Mammary epithelial cell (primary cell): ENCODE measurements at places on chromosomes 11 and 22. TPM values are rescaled to one million over a fixed set of nuclear protein-coding genes. Genes with fewer than 3 reads are reported as not detected.
A peak's percentile ranks its signal among the peaks of the same experiment; 100 is the strongest.

The JAML gene
- total RNA-seq = not detected

The OMP gene
- not detected for total RNA-seq

The TMPRSS4 gene
- total RNA-seq = 0.67 TPM

The SEC14L6 gene
- 0.33 TPM for total RNA-seq

The CYTH4 gene
- 1.1 TPM in 1 of 2 replicates, not detected in the other for total RNA-seq

The CDHR5 gene
- total RNA-seq = not detected

The OR52I2 gene
- not detected in 2 replicates for total RNA-seq

- no peak for DNase-seq
Measured at GRCh38 chr11:132623511-132623910, 908.8 kb downstream of the OPCML start.

- peak; percentile 65 for DNase-seq
Measured at GRCh38 chr11:59822989-59823566, 12.5 kb upstream of the MRPL16 start.

DNA sequence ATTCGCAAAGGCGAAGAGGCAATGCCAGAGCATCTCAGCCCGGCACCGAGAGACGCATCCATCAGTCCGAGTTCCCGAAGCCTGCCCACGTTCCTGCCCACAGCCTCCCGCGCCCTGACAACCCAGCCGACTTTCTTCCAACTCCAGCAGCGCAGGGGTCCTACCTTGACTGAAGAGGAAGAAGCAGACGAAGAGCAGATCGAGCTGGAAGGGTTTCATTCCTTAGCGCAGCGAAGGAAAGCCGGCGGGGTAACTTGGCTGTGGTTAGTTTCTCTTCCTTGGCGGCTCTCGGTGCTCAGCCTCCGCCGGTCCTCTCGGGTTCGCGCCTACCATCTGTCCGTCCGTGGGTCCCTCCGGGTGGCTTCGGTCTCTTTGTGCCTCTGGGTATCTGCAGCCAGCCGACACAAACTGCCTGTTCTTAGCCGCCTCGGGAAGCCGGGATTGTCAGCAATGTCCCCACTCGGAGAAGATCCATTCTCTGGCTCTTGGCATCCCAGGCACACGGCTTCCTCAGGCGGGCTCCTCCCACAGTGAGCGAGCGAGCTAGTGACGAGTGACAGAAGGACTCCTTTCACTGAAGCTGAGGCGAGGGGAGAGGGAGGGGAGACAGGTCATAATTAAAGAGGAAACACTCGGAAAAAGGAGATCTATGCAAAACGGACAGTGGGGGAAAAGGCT lies at the start of gene KIRREL3:
Gene KIRREL3 (minus strand): TSS at position 480 of the 678 bp plus-strand sequence.
- peak; percentile 12 for DNase-seq

DNA sequence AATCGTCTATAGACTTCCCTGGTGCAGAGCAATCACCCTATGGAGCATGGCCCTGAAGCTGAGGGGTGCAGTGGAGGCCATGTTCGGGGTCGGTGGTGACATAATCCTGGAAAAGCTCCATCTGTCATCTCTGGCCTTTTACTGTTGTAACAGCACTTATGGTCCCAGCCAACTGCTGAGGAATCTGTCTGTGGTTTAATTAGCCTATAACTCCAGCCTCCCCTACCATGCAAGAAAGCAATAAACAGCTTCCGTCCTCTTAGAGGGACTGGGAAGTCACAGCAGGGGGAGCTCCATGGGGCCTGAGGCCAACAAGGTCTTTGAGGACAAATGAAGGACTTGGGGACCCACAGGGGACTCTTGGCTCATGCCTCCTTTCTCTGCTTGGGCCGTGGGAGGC lies 159.1 kb upstream of the NECTIN1 start:
- no peak for DNase-seq

GRCh38 chr11:19880088-19880345 lies 167.4 kb downstream of the NAV2 start:
- DNase-seq = no peak

GRCh38 chr22:20428496-20429253 lies 8.9 kb downstream of the SCARF2 start:
- no peak for DNase-seq

DNA sequence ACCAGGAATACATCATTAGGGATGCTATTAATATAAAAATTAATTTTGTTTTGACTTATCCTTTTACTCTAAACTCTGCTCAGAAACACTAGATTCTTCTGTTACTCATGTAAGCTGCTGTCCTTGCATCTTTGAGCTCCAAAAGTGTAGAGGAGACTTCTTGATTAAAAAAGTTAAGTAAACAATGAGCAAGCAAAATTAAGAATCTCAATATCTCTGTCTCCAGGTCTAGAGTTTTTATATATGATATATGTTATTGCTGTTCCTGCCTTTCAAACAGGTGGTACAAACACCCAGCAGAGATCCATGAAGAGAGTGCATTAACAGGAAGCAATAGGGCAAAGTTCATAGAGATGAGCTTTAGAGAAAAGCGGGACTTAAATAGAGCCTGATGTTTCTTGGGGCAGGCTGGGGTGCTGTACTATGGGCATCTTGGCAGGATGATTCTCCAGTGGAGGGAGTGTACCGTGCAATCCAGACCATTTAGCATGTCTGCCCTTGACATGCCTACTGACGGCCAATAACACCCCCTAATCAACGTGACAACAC lies 6.9 kb downstream of the MAPK1 start:
- DNase-seq = no peak

DNA sequence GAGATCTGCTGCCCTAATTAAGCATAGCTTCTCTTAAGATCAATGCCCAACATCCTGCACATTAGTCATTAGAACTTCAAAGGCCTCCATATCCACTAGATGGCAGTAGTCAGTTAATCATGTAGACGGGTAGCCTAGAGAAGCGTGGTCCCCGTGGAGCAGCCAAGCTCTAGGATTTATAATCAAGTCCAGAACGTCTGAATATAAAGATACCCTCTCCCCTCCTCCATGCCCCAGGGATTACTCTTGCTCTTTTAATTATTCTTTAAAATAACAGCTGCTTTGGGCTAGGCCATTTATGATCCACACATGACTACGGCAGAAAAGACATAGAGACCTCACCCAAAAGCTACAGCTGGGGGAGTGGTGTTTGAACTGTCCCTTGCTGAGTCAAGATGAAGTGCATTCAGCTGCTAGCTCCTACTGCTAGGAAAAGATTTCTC lies 327.6 kb upstream of the PLET1 start:
- DNase-seq = peak; percentile 74

GRCh38 chr11:12770966-12771597 lies 96.9 kb downstream of the TEAD1 start:
- peak; percentile 74 for DNase-seq

- no peak for DNase-seq
Measured at GRCh38 chr11:113876798-113877669, 1.7 kb upstream of the USP28 start.

DNA sequence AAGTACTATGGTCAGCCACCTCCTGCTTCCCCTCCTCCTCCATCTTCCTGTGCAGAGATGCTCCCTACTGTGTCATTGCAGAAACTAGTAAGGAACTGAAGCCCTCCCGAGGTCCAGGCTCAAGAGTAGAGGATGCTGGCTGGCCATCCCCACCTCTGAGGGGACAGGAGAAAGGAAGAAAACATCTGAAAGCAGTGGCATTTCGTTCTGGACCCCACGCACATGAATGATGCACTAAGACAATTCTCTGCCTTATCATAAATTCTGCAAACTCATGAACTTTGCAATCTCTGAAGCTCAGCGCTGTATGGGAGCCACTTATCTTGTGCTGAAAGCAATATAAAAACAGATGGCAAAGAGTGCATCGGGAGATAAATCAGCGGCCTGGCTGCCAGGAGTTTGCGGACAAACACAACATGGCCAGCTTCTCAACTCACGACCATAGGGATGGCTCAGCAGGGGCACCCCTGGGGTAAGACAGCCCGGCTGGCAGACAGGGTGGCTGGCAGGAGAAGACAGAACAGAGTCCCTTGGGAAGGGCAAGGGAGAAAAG lies 306.4 kb downstream of the NXPE2 start:
- no peak for DNase-seq

DNA sequence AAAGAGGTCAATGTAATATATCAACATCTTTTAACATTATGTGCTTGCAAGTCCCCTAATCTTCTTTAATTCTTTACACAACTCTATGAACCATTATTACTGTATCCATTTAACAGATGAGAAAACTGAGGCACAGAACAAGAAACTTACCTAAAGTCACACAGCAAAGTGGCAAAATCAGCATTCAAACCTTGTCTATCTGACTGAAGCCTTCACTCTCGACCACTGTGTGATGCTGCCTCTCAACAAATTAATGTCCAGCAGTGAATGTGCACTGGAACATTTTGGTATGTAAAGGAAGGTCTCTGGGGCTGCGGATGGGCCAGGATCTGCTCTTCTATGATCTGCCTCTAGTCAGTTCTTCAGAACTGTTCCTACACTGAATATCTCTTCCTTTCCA lies 42.1 kb downstream of the PRCP start:
- no peak for DNase-seq

DNA sequence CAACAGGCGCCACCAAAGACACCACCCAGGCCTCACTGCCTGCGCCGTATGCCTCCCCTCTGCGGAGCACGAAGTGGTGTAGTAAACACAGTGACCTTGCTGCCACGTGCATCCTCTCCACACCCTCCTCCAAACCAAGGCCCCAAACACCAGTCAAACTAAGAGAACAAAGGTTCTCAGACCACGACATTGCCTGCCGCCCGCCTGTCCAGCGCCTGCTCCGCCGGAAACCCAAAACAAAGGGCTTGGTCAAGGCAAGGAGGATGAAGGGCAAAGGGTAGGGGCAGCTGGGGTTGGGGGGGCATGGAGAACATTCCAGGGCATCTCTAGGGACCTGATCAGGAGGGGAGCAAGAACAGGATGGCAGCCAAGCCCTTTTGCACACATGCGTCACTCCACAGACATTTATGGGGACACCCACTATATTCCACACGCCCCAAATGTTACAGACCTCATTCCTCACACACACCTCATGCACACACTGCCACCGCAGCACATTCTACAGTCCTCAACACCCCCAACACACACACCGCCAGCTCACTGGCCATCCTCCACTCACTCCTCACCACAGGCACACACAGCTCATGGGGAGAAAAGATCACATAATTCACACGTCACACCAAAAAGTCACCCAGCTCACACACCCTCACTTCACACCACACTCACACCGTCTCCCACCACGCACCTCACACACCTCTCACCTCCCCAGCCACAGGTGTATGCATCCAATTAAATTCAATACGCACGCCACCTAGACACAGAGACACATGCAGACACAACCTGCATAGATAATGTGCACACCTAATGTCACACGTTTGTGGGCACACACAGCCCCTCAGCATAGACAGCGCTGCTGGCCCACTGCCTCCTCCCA lies 34.5 kb downstream of the PDE2A start:
- no peak for DNase-seq

- no peak for DNase-seq
Measured at GRCh38 chr22:26783885-26784284, 126.5 kb downstream of the MIAT start.

DNA sequence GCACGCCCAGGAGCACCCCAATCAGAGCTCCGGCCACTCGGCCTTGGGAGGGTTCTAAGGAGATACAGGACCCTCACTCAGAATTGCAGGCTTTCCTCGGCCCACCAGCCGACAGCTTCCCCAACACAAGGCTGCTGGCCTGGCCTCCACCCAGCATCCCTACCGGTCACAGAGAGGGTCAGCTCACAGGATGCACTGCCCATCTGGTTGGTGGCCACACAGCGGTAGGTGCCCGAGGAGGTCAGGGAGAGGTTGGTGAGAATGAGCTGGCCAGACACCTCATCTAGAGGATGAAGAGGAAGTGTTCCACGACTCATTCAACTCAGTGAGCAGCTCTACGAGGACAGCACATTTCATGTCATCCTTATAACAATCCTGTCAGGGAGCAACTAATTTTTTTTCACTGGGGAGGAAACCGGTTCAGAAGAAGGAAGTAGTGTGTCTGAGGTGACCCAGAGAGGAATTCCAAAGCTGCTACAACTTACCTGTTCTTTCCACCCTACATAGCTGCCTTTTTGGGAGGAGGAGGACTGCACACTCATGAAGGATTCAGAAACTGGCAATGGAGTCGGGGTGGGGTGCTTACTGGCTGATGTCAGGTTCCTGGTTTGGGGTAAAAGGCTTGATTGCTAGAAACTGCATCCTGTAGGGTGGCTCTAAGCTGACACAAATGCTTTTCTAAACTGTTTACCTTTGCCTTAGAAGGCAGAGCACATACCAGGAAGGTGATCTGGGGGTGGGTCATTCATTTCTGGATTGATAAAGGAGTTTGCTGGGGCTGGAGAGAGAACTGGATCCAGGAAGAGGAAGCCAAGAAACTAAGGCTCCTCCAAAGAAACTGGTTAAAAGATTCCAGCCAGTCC lies 3.3 kb downstream of the VSIG2 start:
- no peak for DNase-seq

DNA sequence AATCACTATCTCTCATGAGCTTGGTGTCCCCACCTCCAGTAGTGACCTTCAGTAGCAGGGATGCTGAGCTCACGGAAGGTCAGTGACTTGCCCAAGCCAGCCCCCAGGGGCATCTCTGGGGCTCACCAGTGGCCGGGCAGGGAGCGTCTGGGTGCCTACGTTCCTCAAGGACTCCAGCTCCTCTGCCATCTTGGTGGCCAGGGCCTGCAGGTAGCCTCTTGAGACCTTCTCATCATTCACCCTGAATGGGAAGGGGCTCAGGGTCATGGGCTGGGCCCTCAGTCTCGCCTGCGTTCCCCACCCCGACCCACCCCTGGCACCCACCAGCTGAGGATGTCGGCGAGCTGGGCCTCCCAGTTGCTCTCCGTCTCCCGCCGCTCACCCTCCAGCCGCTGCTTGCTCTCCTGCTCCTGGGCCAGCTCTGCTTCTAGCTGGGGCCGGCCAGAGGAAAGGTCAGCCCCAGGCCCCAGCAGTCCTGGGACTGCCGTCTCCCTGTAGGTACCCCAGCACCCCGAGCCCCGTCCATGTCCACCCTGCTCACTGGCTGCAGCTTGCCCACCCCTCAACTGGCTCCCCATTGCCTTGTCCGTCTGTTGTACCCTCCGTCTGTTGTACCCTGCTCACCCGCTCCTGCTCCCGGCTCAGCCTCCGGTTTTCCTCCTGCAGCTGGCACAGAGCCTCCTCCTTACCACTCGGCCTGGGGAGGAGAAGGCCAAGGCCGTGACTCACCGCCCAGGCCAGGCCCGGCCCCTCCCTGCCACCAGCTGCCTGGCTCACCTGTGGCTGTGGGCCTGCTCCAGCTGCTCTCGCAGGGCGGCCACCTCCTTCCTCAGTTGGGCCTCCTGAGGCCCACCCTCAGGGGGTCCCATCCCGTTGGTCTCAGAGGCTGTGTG lies 9.5 kb downstream of the CDC42BPG start:
- peak; percentile 85 for DNase-seq

GRCh38 chr11:68251765-68252164 lies 20.0 kb downstream of the C11orf24 start:
- DNase-seq = no peak

GRCh38 chr11:13055200-13055599 lies 46.1 kb downstream of the RASSF10 start:
- DNase-seq = no peak
